Activated naive CD8-positive, alpha-beta T cell treated with anti-CD3 and anti-CD28 coated beads, Interleukin-2, amount 10 ng/mL, durations not matched to agents 7 days and 5 days (primary cell): ENCODE measurements at places on chromosomes 11 and 22. TPM values are rescaled to one million over a fixed set of nuclear protein-coding genes. Genes with fewer than 3 reads are reported as not detected.

DNA sequence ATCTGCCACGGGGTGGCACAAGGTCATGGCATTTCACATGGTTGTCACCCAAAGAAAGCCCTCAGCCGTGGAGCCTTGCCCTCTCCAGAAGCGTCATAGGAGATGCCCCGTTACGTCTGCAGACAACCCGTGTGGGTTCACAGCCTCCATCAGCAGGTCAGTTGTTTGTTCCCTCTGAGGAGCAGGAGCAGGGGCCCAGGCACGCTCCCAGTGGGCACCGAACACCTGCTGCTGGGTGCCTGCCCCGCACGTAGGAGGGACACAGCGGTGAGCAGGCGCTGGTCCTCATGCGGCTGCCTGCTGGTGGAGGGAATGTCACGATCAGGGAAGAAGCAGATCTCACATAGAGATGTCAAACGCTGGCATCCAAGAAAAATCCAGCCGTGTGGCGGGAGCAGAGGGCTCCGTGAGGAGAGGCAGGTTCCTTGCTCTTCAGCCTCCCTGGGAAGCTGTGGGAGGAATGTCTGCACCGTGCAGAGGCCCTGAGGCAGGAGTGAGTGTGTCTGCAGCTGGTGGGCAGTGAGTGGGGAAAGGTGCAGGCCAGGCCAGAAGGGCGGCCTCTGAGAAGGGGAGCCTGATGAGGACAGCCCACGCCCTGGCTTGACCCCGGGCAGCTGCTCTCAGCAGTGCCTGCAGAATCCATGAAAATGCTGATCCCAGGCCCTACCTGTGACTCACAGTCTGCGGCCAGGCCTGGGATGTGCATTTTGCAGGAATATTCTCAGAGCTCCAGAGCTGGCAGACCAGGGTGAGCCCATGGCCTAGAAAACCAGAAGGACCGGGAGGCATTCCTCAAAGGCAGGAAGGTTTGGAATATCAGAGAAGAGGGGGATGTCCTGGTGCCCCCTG lies 36.4 kb upstream of the TH start:
- DNase-seq = no peak

DNA sequence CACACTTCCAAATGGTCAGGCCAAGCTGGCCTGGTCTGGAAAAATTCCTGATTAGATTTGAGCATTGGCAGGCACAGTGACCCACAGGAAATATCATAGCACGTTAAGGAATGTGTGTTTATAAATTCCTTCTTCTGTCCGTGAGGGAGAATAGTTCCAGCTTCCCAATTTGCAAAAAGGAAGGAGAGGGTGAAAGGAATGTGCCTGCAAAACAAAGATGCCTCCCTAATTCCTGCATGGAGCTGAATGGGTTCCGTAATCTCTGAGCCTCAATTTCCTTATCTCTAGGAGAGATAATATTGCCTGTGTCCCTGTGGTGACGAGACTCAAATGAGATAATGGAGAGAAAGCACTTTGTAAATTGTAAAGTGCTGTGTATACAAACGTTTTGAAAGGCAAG lies 105.1 kb downstream of the FEZ1 start:
- no peak for DNase-seq

EFCAB6 gene
- total RNA-seq = 0.37 TPM

OR4A15 gene
- total RNA-seq = not detected

DNA sequence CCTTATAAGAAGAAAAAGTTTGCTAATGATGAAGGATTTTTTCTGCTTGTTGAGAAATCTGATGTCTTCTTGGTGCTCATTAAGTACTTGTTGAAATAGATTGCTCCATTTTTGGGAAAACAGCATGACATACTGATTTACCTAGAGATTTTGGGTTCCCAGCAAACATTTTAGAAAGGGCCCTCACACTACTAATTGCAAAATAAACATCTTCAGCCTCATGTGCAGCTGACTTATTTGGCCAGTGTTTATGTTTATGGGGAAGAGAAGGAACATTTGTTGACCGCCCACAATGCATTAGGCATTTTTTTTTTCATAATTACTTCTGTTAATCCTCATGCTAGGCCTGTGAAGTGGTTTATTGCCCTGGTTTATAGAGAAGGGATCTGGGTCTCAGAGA lies 40.1 kb downstream of the LDLRAD3 start:
- DNase-seq = no peak

TMEM86A gene
- 1.4 TPM for total RNA-seq

DNA sequence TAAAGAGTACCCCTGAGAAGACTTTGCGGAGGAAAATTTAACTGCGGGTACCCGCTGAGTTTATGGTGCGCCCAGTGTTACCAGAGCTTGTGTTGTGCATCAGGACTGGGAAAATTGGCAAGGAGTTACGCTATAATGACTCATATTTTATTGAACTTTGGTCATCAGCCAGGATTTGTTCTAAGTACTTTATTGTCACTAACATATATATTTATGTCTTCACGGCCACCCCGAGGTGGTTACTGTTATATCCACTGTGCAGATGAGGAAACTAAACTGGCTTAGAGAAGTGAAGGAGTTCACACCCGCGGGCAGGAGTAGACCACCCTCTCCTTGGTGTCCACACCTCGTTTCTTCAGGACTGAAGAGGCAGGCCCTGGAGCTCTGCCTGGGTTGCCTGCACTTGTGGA lies 667 bp downstream of the ACCS start:
- DNase-seq = no peak

B3GAT3 gene
- 87.0 TPM for total RNA-seq

- no peak for DNase-seq
These were observed 109.2 kb upstream of the MTMR2 start for GRCh38 chr11:96033095-96033494.

- DNase-seq = no peak
These were observed 1337.8 kb downstream of the BRD1 start for GRCh38 chr22:48489551-48490499.

DNA sequence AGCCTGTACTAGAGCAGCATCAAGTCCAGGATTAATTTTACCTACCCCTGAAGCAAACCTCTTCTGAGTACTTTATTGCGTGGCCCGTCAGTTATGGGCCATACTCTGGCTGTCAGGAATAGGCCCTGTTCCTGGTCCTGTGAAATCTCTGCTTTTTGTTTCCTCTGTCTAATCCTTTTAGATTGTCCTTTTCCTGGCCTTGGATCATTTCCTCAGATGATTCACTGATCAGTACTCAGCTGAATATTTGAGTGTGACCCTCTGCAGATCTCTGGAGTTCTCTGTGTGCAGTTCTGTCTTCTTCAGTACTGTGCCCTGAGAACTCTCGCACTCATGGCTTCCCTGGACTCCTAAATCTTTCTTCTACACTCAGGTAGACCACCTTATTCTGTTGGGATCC lies 123.5 kb downstream of the UVRAG start:
- no peak for DNase-seq

NNMT gene
- total RNA-seq = not detected

DNA sequence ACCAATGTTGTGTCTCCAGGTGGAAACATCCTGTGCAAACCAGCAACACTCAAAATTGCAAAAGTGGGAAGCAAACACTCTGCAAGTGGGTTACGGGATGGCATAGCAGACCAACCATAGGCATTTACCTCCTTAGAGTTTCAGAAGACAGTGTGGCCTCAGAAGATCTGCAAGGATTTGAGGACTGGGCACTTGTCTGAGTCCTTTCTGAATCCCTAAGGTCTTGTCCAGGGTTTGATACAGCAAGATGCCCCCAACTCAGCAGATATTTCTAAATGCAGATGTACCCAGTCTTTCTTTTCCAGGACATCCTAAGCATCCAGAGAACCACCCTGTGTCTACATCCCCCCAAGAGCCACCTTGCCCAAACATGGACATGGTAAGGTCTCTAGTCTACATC lies 51.7 kb upstream of the SHANK2 start:
- DNase-seq = no peak

DNA sequence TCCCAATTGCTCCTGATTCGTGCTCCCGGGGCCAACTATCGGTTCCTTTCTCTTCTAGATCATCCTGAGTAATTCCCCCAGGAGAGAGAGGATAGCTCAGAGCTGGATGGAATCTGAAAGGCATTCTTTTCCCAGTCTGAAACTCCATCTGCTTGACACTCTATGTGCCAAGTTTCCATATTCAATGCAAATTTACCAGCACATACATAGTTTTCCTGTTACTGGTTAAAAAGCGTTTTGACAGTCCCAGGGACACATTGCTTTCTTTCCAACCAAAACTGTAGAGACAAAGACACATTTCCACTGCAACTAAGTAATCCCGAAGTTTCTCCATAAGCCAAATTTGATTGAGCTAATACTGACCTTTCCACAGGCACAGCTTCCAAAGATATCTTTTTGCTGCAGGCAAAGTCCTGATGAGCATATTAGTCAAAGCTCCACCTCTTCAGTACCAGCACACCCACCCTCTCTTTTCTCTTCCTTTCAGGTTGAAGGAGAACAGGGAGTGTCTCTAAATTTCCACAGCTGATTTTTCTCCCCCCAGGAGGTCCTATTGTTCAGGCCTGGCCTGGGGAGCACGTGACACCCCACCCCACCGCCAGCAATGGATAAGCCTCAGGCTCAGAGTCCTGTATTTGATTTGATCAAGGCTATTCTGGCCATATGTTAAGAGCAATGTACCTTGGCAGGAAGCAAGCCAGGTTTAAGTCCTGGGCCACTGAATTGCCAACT lies 9.7 kb upstream of the ANKK1 start:
- no peak for DNase-seq

DNA sequence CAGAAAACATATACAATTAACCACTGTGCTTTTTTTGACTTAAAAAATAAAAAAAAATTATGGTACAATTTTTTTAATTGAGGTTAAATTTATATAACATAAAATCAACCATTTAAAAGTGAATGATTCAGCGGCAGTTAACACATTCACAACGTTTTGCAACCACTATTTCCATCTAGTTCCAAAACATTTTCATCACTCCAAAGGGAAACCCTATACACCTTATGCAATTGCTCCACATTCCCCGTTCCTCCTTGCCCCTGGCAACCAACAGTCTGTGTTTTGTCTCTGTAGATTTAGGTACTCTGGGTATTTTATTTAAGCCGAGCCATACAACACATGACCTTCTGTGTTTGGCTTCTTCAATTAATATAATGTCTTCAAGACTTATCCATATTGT lies 15.3 kb downstream of the DDI1 start:
- DNase-seq = no peak

DNA sequence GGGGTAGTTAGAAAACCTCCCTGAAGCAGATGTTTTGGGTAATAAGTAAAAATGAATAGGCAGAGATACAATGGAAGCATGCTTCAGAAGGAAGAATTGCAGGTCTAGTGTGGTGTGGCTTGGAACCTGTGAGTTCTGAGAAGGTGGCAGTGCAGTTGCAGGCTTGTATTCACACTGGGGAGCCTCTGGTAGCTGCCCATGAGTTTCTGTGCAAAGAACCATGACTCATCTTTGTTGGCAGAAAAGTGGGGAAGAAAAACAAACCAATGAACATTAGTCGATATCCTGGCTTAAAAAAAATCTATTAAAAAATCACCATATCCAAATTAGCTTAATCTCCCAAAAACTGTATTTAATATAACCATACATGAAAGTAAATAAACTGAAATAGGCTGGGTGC lies 232.6 kb downstream of the FAT3 start:
- no peak for DNase-seq

PRSS23 gene
- total RNA-seq = 0.17 TPM

- no peak for DNase-seq
These were observed 9.9 kb downstream of the GTF2H1 start for GRCh38 chr11:18332302-18332701.

GPHA2 gene
- not detected for total RNA-seq

GRCh38 chr22:45878051-45878781 lies 98.7 kb downstream of the WNT7B start:
- peak; percentile 20 for DNase-seq

E2F8 gene
- total RNA-seq = 27.0 TPM

GRCh38 chr11:117187007-117187406 lies 8.5 kb downstream of the SIDT2 start:
- peak; percentile 5 for DNase-seq

DNA sequence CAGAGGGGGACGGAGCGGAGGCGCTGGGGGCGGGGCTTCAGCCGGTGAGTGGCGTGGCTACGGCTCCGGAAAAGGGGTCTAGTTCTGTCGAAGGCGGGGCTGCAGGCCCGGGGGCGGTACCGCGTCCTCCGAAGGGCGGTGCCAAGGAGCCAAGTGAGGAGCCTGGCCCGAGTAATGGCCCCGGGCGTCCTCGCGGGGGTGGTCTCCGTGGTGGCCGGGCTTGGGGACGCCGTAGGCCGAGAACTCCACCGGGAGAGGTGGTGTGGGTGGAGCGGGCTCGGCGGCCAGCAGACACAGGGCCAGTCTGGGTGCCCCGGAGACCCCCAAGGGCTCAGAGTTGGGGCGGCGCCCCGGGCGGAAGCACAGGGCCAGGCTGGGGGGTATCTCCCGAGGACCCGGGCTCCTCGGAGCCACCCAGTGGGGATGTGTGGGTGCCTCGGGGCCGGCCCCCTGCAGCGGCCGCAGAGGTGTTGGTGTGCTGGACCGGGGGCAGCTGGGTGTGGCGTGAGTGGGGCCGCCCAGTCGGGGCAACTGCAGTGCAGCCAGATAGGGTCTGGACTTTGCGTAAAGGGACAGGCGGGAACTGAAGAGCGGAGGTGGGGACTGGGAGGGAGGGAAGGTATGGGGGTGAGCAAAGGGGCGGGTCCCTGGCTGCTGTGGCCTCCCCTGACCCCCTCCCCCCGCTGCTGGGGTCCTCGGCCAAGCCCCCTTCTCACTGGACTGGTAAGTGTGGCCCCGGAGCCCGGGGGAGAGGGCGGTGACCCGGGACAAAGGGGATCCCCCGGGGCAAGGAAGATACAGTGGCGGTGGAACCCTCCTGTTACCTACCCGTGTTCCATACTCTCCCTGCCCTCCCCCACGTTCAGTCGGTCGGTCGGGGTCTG lies 838 bp downstream of the FKBP2 start:
- no peak for DNase-seq

UBQLNL gene
- 0.30 TPM for total RNA-seq

GRCh38 chr11:88206751-88207150 lies 31.5 kb upstream of the RAB38 start:
- no peak for DNase-seq

DNA sequence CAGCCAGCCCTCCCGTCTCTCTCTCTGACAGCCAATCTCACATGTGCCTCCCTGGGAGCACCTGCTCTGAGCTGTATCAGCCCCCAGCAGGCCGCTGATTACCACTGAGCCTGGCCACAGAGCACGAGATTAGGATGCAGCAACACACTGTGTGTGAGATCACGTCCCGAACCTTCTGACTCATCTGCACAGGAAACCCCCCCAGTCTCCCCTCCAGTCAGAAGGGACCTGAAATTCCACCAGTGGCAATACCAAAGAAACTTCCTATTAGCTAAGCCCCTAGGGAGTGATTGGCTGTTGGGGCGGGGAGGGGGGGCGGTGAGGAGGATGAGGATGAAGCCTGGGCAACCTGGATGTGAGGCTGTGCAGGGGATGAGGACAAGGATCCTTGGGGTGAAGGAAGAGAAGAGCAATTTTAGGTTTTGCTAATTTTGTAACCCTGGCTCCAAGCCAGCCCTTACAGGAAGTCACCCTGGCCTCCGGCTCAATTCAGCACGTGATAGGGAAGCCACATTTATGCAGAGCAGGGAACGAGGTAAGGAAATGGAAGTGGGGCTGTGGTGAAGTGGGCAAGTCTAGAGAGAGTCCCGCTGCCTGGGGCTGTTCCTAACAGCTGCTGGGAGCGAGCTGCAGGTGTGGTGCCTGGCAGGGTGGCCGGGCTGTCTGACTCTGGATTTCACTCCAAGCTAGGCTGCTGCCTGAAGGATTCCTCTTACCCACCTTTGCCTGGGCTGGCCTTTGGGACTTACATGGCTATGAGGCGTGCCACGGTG lies 1.9 kb downstream of the SLC43A3 start:
- peak; percentile 76 for DNase-seq

NAALADL1 gene
- 22.3 TPM for total RNA-seq

KRTAP5-7 gene
- total RNA-seq = not detected

- peak; percentile 49 for DNase-seq
These were observed 11.7 kb upstream of the PATL1 start for GRCh38 chr11:59680287-59681154.
